ENCODE measurements at places on chromosomes 4 and X.

- no peak for DNase-seq
Observed at GRCh38 chr4:156733582-156733981, 238.0 kb downstream of the PDGFC start.

- no peak for DNase-seq
Observed at GRCh38 chrX:19827088-19827487, 60.3 kb downstream of the SH3KBP1 start.

DNA sequence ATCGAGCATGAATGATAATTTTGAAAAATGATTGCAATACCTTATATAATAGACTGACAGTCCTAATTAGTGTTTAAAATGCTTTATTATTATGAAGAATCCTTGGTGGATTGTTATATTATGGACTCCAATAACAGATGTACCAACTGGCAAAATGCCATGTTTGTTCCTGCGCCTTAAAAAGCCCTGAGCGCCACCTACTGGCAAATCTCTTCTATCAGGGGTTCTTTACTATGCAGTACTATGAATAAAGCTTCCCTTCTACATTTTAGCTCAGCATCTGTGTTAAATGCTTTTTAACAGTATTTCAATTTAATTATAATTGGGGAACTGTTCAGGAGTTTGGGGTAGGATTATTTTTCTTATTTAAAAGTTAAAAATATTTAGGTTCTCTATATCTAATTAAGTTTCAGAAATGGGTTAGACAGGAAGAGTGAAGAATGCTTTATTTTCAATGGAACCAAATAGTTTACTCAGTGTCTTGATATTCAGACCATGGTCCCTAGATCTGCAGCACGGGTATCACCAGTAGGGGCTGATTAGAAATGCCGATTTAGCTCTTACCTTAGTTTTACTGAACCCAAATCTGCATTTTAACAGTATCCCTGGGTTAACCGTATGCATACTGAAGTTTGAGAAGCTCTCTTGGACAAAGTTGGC lies 20.0 kb downstream of the CFAP97 start:
- DNase-seq, result peak; percentile 63

DNA sequence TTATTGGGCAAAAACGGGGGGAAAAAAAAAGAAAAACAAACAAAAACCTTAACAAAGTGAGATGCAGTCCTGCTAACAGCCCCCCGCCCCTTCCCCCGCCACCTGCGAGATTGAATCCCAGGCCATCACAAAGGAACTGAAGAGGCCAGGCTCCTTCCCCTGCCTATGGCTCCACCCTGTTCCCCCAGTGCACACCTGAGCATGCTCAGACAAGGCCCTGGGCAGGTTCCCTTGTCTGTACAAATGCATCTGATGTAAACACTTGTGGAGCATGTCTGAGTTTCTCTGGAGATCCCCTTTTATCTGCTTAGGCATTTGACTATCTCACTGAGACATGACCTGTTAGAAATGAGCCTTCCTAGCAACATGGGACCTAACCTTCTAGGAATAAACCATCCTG lies 983.7 kb upstream of the PABPC4L start:
- DNase-seq, result no peak

- no peak for DNase-seq
Observed at GRCh38 chr4:87270144-87270543, 49.7 kb upstream of the KLHL8 start.

DNA sequence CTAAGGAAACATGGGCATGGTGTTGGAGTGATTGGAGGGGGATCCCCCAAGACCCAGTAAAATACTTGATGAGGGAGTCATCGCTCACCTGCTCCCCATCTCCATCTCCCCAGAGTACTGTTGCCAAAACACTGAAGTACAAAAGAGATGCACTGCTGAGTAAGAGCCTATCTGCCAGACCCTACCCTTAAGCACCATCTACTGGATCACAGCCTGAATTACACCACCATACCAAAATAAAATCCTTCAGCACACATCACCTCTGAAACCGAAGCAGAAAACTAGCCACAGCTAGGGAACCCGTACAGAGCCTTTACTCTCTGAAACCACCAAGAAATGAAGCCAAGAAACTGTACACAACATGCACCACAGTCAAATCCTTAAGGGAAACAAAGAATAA lies 466.3 kb upstream of the ACTRT1 start:
- no peak for DNase-seq

DNA sequence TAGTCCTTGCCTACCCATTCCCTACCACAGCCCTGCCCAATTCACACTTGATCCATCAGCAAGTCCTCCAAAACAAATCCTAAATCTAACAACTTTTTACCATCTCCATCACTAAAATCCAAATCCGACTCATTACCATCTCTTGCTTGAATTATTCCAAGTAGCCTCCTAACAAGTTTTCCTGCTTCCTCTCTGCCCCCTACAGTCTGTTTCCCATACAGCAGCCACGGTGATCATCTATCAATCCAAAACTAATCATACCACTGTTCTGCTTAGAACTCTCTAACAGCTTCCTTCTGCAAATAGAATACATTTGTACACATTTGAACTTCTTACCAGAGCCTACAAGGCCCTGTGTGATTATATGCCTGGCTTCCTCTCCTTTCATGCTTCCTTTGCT lies 133.0 kb downstream of the SHROOM4 start:
- no peak for DNase-seq

- DNase-seq, result no peak
Observed at GRCh38 chrX:97685753-97686152, 802.0 kb downstream of the RPA4 start.

DNA sequence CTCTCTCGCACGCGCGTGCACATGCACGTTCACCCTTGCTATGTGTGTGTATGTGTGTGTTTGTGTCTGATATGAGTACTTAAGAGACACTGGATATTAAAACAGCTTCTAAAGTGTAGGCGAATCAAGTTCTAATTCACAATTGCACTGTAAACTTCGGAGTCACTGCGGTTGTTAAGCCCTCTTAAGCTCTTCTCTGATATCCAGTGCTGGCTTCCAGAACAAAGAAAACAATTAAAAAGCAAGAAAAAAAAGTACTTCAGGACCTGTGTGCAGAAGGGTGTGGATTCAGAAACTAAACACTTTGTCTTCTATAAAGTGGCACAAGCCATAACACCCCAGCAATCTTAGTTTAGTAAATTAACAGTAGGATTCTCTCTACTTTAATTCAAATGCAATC lies 300.2 kb downstream of the PCDH7 start:
- no peak for DNase-seq

GRCh38 chrX:123745511-123745910 lies 12.7 kb upstream of the THOC2 start:
- DNase-seq, result no peak

GRCh38 chr4:181420950-181421349 lies 822.3 kb upstream of the TENM3 start:
- DNase-seq, result no peak

DNA sequence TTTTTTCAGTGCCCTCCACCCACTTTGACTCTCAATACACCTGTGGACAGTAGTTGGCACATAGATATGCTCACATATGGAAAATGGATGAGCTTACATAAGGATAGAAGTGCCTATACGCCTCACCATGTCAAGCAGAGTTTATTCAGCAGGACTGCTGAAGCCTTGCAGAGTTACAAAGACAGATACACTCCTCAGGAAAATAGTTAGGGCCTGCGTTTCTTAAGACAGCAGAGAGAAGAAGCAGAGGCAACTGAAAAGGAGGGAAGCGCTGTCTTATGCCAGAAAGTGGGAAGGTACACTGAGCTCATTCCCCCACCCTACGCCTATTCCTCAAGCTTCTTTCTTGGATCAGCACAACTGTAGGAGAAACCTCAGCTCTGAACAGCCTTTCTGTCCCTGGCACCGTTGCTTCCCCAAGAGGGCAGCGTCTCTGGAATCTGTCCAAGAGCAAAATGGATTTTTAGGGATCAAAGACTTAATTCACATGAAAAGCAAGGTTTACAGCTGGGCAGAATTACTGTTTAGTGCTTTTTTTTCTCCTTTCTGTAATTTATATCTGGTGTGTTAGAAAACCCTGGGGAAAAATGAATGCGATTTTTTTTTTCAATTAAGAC lies 37.3 kb upstream of the MBTPS2 start:
- no peak for DNase-seq

DNA sequence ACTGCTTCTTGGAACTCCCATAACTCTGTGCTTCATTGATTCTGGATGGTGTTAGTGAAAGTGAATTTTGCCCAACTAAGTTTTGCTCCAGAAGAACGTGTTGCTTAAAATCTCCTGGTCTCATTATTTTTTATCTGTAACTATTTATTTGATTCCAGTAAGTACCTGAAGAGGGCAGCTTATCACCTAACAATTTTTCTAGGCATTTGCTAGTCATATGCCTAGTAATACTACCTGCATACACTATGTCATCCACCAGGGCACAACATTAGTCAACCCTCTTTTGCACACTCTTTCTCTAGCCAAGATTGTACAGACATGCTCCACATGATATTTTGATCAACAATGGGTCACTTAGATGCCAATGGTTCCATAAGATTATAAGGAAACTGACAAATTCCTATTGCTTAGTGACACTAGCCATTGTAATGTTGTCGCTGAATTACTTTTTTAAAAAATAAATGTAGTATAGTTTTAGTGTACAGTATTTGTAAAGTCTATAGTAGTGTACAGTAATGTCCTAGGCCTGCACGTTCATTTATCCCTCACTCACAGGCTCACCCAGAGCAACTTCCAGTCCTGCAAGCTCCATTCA lies 499.9 kb upstream of the AADAT start:
- DNase-seq, result no peak

DNA sequence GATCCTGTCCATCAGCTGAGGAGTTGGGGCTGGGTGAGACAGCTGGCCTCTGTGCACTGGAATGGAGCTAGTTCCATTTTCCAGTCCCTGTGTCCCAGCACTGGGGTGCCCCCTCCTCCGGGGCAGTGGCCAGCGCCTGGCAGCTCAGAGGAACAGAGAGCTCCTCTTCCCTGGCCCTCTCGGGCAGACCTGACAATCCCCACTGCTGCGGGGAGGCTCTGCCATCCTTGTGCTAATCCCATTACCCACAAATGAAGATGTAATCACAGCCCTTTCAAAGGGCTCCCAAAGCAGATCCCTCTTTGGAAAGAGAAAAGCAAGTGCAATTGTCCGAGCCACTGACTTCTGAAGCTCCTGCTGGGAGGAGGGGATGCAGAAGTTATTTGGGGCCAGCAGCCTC lies 75.1 kb upstream of the MSX1 start:
- no peak for DNase-seq

Data from stimulated activated naive CD4-positive, alpha-beta T cell treated with Interleukin-2 at 50 U/mL for 16 hours (primary cell).